BE2C (cell line): ENCODE measurements at places on chromosomes 3 and 15.

- DNase-seq: no peak
Measured at GRCh38 chr15:29233566-29233965, 36.1 kb downstream of the NSMCE3 start.

GRCh38 chr3:179016979-179017670 lies 54.5 kb downstream of the ZMAT3 start:
- no peak for DNase-seq

DNA sequence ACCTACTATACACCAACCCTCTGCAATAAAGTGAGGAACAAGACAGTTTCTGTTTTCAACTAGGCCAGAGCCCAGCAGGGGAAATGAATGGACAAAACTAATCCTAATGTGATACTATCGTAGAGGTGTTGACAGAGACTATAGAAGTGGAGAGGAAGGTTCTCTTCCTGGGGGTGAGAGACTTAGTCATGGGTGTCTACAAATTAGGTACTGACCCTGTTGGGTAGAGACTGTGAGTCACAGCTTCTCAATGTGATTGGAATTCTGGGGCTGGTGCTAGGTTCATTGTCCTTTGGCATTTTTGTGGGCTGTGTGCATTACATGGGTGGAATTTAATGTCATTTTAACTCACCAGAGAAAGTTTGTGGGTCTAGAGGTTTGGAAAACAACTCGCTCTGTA lies 79.3 kb downstream of the ADAMTSL3 start:
- no peak for DNase-seq

GRCh38 chr3:145191543-145191942 lies 969.4 kb downstream of the PLOD2 start:
- peak; percentile 26 for DNase-seq

GRCh38 chr3:8990266-8991215 lies 27.3 kb upstream of the RAD18 start:
- no peak for DNase-seq

GRCh38 chr3:116155841-116156240 lies 289.4 kb downstream of the LSAMP start:
- no peak for DNase-seq

DNA sequence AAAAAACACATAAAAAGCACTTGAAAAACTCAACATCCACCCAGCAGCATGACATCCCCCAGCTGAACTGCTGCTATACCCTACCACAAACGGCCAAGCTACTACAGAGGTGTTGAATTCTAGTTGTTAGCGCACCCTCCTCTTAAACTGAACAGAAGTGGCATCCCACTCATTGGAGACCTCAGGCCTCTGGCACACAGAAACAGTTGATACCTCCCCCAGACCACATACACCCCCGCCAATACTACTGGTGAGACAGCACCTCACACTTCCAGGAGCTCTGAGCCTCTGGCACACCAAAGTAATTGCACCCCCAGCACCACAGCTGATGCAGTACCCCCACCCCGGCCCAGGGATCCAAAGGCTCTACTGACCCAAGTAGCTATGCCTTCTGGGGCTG lies 190.2 kb downstream of the SCAPER start:
- no peak for DNase-seq

GRCh38 chr3:30508339-30508738 lies 98.1 kb upstream of the TGFBR2 start:
- DNase-seq: no peak

GRCh38 chr3:94935738-94936580 lies 873.1 kb downstream of the NSUN3 start:
- no peak for DNase-seq

GRCh38 chr15:64906402-64906801 lies 5.3 kb upstream of the ANKDD1A start:
- DNase-seq: no peak

- DNase-seq: no peak
Measured at GRCh38 chr3:99666201-99666600, 27.8 kb downstream of the COL8A1 start.

- peak; percentile 13 for DNase-seq
Measured at GRCh38 chr15:40918799-40919392, 10.2 kb upstream of the DLL4 start.
